ENCODE measurements at places on chromosomes 5 and 9.
A peak's percentile ranks its signal among the peaks of the same experiment; 100 is the strongest.

- DNase-seq: peak; percentile 38
These were observed 412.5 kb upstream of the POU5F2 start for GRCh38 chr5:94153736-94154450.

GRCh38 chr9:99515895-99516656 is 294.0 kb downstream of the SEC61B start:
- DNase-seq: no peak

GRCh38 chr5:152953788-152954483 is 536.5 kb upstream of the GRIA1 start:
- no peak for DNase-seq

DNA sequence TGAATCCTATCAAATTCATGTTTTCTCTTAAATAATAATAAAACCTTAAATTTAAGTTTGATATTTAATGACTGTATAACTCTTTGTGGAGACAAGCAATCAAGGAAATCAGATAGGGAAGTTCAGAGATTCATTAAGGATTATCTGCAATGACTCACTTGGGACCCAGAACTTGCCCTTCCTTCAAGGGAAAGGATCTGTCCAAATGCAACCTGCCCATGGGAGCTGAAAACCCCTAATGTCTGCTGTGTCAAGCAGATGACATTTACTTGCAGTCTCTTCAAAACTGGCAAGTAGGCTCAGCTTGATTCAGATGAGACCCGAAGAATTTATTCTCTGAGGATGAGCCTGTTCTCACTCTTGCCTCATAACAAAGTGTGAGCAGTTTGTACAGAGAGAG is 1577.6 kb downstream of the EFNA5 start:
- DNase-seq: no peak

DNA sequence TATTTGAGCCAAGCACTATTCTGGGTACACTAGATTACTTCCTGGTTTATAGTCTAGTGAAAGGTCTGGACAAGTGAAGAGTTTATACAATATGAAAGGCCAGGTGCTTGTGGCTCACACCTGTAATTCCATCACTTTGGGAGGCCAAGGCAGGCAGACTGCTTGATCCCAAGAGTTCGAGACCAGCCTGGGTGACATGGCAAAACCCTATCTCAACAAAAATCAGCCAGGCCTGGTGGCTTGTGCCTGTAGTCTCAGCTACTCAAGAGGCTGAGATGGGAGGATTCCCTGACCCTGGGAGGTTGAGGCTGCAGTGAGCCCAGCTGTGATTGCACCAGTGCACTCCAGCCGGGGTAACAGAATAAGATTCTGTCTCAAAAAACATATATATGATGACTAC is 9.5 kb upstream of the TXNDC15 start:
- no peak for DNase-seq

Data from fibroblast of the aortic adventitia (primary cell).